ENCODE measurements at places on chromosomes 5 and 9.

- DNase-seq = peak; percentile 71
Observed at GRCh38 chr5:32076699-32077695, 97.1 kb downstream of the GOLPH3 start.

DNA sequence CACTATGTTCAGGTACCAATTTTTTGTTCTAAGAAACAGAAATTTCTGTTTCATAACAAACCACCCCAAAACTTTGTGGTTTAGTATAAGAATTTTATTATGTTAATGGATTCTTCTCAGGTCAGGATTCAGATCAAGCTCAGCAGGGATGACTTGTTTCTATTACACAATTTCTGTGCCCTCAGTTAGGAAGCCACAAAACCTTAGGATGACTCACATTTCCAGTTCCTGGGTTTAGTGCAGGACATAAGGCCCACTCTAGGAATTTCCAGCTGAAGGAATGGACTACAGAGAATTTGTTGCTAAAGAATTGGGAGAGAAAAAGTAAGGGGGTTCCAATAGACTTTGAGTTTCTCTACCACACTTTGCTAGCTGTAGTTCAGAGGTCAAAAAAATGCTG lies 629.3 kb downstream of the ANXA1 start:
- DNase-seq = no peak

GRCh38 chr5:174047472-174048099 lies 2.1 kb downstream of the NSG2 start:
- DNase-seq = no peak

DNA sequence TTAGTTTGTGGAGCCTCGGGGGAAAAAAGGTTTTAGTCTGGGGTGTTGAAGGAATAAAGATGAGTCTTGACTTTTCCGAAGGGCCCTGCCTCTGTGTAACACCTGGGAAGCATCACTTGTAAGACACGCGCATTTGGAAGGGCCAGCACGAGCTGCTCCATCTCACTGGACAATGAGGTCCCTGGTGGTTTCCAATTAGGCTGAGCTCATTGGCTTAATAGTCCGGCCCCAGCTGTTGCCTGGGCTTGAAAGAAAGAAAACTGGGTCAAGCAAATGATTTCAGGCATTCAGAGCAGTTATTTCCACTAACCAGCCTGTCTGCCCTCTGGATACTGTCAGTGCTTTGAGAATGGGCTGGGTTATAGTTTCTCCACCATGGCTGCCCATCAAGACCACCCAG lies 64.5 kb downstream of the NSUN2 start:
- no peak for DNase-seq

- no peak for DNase-seq
Observed at GRCh38 chr9:86181379-86182315, 77.8 kb downstream of the C9orf153 start.

DNA sequence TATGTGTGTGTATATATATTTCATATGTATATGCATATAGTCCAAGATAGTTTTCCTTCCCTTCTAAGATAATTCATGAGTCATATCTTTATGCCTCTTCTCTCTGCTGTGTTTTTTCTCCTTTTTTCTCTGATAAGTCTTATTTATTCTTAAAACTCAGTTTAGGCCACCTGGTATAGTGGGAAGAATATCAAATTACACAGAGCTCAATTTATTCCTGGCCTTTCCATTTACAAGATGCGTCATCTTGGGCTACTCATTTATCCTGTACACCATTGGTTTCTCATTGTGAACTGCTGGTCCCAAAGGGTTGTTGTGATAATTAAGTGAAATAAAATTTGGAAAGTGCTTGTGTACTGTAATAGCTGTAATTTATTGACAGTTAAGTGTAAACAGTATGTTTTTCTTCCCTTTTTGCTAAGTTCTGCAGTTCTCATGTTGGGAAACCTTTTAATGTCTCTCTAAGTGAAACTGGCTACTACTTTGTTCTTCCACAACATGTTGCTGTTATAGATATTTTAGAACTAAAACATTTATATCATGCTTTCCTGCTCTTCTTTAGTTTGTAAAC lies 19.4 kb downstream of the CCDC171 start:
- no peak for DNase-seq

- DNase-seq = no peak
Observed at GRCh38 chr5:84148651-84149050, 236.0 kb downstream of the EDIL3 start.

DNA sequence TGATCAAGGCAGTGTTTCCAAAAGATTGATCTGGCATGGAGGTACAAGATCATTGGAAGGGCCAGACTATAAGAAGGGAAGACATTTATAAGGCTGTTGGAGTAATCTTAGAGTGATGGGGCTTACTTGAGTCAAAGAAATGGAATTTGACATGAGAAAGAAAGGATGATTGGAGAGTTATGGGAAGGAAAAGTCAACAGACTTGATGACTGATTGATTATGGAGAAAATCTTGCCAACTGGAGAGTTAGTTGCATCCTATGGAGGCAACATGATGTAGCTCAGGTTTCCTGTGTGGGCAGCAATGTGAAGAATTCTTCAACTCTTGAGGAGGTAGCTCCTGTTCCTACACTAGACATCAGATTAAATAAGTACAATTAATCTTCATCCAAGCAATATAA lies 10.9 kb upstream of the MAST4 start:
- no peak for DNase-seq

DNA sequence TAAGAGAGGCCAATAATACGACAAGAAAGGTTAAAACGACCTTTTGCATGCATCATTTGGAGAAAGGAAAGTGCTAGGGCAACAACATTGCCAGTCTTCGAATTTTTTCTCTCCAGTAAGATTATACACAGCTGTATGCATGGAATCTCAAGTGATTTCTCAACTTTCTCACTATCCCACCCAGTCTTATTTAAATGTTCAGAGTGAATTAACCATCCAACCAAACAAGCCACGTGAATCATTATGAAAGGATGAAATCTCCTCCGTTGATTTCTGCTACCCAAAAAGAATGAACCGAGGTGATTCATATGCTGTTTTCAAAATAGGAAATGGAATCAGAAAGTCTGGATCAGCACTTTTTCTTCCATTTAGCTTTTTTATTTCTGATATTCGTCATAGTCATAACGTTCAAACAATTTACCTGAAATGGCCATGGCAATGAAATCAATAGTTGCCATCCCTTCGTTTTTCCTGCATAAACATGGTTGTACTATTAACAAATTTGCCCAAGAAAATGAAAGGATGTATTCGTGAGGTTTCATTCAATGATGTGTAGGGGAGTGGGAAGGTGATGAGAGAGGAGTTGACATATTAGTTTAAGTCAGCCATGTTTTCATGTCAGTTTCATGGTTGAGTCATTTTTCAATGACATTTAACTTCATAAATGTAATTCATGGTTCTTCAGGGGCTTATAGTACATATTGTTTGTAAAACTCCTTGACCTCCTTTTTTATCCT lies 170.9 kb upstream of the WWC1 start:
- no peak for DNase-seq

- DNase-seq = peak; percentile 30
Observed at GRCh38 chr5:59034498-59035186, 451.8 kb downstream of the RAB3C start.

- DNase-seq = peak; percentile 20
Observed at GRCh38 chr5:142697356-142698255, 11.7 kb upstream of the FGF1 start.

DNA sequence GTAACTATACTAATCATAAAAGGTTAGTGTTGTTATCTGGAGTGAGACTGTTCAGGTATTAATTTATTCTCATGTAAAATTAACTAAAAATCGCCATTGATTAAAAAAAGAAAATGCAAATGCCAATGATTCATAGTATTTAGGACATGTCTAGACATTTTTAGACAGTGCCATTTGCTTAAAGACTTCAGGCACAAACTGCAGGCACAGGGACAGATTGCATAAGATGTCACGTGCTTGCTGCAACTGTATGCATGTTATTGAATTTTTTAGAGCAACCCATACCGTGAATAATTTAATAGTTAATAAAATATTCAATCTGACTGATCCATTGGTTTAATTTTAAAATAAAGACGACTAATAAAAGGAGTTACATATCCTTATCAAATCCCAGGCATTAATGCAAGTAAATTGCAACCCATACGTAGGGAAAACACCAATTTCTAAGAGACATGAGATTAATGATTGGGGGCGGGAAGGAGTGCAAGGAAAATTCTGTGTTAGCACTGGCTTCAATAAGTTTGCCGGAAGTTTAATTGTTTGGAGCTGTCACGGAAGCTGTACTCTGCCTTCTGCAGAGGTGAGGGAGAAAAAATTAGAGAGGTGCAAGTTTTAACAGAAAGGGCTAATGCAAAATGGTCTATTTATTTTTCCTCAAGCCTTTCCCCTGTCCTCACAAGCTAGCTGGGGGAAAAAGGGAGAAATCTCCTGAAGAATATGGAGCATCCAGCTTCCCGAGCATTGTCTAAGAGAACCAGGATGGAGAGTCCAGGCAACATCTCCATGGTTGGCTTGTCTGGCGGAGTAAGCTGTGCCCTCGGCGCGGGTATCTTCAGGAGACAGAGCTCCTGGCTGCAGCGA lies 2.9 kb downstream of the EDIL3 start:
- DNase-seq = no peak

GRCh38 chr5:123097871-123098735 lies 9.1 kb downstream of the PRDM6 start:
- no peak for DNase-seq

GRCh38 chr5:42057254-42057690 lies 132.2 kb downstream of the FBXO4 start:
- DNase-seq = peak; percentile 69

DNA sequence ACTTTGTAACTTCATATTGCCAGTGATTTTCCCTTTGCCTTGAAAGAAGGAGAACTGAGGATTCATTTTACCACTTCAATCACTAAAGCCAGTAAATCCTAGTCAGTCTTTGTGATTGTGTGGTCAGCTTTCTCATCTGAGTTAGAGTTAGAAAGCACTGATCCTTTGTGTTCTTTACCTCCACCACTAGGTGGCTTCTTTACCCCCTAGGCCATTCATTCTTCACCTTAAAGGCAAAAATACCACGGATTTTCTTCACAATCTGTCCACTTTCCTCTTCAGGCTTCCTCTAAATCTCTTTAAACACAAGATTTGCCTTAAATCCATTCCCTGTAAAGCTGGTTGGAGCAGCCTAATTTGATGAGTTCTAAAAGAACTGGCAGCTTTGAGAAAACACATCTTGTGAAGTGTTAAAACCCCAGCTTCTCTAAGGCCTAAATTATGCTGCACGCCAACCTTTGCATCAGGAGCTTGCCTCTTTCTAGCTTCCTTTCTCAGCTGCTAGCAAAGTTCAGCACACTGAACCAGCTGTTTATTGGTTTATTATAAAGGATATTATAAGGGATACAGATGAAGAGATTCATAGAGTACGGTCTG lies 20.4 kb downstream of the BDP1 start:
- DNase-seq = no peak

DNA sequence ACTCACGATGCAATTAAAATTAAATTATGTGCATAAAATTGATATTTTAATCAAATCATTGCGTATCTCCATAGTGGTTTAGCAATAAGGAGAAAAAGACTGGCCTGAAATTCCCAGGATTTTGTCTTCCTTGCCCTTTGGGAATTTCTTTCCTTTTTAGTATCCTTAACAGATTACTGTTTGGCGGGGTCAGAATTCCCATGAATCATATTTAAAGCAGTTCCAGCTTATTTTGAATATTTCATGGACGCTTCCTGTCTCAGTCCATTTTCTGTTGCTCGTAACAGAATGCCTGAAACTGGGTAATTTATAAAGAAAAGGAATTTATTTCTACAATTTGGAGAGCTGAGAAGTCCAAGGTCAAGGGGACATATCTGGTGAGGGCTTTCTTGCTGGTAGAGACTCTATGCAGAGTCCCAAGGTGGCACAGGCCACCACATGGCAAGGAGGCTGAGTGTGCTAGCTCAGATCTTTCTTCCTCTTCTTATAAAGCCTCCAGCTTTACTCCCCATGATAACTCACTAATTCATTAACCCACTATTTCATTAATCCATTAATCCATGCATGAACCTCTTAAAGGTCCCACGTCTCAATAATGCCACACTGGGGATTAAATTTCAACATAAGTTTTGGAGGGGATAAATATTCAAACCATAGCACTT lies 37.8 kb downstream of the CDH6 start:
- DNase-seq = no peak

DNA sequence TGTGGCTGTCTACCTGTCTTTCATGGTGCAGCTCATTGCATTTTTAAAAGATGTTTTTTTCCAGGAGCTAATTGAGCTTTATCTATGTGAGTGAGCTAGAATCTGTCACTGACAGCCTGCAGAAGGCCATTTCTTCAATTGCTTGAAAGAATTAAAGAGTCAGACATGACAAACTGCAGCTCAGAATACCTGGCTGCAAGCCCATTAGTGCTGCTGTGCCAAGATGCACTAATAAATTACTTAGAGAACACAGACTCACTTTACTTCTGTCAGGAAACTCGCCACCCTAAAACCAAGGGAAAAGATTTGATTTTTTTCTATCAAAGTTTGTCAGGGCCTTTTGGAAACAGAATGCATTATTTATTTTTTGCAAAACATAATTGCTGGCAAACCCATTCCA lies 368.3 kb downstream of the CAAP1 start:
- DNase-seq = no peak

- no peak for DNase-seq
Observed at GRCh38 chr9:108207561-108208165, 648.1 kb downstream of the ACTL7B start.

DNA sequence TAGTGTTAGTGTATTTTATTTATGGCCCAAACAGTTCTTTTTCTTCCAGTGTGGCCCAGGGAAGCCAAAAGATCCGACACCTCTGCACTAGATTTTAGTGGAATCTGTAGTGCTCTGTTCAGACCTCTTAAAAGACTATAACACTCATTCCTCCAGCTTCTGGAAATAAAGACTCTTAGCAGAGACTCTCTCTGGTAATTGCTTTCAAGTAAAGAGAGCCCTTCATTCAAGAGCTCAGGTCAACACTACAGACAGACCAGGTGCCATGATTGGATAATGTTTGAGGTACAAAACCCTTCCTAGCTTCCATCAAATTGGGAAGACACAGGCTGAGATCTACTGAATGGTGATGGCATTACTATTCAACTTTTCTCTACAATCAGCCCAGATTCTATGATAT lies 255.8 kb downstream of the PRDM9 start:
- no peak for DNase-seq

GRCh38 chr5:3217771-3218495 lies 377.7 kb upstream of the IRX1 start:
- no peak for DNase-seq

DNA sequence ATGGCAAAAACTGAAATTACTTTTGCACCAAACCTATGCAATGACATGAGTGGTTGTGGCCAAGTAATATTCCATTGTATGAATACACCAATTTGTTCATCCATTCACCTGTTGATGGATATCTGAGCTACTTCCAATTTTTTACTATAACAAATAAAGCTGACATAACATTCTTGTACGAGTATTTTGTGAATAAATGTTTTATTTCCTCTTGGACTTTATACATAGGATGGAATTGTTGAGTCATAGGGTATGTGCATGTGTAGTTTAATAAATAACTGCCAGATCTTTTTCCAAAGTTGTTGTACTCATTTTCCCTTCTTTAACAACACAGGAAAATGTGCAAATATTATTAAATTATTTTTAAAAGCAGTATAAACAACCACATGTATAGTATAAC lies 146.1 kb upstream of the ZNF462 start:
- DNase-seq = no peak
